ENCODE measurements at places on chromosomes 13 and 19.

DNA sequence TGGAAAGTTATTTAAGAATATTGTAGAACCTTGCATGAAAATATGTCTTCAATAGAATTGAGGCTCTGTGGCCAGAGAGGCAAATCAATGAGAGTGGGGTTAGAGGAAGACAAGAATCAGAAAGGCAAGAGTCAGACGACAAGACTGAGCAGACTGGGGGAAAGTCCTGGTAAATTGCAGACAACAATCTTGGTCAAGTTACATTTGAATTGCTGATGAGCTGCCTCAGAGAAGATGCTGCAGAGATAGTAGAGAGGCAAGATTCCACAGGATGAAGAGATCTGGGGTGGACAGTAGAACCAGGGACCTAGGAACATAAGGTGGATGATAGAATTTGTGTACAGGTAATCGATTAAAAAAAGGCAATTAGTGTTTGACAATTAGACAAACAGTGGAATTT lies 133.8 kb downstream of the RXFP2 start:
- no peak for DNase-seq

DNA sequence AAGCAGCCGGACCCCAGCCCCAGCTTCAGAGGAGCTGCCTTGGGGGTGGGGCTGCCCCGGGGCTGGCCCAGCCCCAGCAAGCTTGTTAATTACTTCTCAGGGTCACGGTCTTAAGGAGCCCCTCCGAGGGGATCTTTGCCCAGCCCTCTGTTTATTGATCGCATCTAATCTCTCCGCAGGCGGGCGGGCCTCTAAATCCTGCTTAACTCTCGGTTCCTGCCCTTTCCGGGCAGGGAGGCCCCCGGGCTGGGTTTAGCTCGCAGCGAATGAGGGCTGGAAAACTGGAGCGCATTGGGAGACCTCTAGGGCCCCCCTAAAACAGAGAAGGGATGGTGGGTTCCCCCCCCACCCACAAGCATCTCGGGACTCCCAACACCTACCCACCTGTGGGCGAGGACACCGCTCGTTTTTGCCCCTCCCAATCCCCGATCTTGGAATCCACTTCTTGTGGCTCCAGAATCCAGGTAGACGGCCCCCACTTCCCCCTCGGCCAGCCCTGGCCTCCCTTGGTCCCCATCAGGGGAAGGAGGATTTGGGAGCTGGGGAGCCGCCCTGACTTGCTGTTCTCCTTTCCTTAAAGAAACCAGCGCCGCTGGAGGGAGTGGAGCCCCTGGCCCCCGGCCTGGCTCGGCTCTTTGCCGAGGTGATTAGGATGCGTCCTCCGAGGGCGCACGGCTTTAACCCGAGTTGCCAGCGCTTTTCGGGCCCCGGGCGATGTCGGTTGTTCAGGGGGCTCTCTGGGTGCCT lies 59.5 kb upstream of the ADGRL1 start:
- DNase-seq = no peak

- no peak for DNase-seq
Measured at GRCh38 chr13:47076500-47076899, 179.6 kb upstream of the HTR2A start.

DNA sequence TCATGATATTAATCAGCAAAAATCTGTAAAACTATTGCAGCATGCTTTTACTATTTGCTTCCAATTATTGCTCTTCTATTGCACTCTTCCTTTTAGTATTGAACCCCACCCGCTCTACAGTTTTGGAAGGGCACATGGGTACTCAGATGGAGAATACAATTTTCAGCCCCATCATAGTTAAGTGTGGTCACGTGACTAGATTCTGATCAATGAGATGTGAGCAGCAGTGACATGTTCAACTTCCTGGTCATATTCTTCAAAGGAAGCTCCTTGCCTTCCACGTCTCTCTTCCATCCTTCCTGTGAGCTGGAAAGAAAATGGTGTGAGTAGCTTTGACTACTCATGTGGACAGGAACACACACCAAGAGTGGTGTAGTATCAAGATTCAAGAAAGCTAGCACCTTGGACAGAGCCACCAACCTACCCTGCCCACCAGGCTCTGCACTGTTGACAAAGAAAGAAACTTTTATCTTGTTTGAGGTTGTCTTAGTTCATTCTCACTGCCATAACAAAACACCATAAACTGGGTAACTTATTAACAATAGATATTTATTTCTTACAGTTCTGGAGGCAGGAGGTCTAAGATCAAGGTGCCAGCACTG lies 3.8 kb upstream of the FGF14 start:
- DNase-seq = no peak

- no peak for DNase-seq
Measured at GRCh38 chr19:55208880-55209692, at the start of gene PTPRH. TSS of gene PTPRH (minus strand) at chr19:55209501. CDS start at chr19:55209433, 68 bp downstream.
